ENCODE measurements at places on chromosomes 13 and 19.

DNA sequence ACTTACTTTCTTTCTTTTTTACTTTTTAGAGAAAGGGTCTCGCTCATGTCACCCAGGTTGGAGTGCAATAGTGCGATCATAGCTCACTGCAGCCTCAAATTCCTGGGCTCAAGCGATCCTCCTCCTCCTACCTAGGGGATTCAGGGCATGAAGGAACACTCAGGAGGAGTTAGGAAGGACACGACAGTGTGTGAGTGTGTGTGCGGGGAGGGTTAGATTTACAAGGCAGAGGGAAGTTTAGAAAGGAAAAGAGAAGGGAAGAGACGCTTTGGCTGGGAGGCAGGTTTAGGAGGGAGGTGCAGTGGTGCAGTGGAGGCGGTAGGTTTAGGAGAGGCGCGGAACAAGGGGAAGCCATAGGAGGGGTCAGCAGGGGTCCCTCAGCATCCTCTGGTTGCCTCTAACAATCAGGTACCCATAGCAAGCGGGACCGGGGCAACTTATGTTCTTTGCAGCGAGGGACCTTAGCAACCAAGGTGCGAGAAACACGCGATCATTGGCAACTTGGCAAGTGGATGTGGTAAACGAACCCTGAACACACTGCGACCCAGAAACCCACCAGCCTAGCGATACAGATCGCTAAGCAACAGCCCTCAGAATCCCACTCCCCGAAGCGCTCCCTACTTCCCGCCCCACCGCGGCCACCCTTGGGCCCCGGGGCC, 501 bp downstream of the SIRT2 start:
- DNase-seq, result no peak

DNA sequence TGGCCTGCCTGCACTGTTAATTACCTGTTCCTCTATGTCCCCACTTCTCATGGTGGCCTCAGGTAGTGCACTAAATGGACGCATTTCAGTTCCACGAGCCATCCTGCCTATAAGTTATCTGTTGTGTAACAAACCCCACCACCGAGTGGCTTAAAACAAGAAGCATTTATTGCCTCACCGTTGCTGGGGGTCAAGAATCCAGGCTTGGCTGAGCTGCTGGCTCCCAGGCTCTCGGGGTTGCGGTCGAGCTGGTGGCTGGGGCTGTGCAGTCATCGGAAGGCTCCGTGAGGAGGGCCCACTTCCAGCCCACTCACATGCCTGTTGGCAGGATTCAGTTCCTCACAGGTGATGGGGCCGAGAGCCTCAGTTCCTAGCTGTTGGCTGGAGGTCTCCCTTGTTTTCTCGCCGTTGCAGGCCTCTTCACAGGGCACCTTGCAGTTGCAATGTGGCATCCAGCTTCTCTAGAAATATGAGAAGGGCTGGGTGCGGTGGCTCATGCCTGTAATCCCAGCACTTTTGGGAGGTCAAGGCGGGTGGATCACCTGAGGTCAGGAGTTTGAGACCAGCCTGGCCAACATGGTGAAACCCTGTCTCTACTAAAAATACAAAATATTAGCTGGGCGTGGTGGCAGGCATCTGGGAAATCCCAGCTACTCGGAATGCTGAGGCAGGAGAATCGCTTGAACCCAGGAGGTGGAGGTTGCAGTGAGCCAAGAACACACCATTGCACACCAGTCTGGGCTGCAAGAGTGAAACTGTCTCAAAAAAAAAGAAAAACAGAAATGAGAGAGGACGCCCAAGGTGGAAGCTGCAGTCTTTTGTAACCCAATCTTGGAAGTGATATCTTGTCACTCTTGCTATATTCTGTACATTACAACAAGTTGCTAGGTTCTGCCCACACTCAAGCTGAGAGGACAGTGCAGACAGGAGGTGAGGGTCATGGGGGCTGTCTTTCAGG, 6.5 kb upstream of the PTOV1 start:
- no peak for DNase-seq

GRCh38 chr13:42028113-42028799, 20.2 kb upstream of the DGKH start:
- no peak for DNase-seq

- DNase-seq, result no peak
Measured at GRCh38 chr13:50584856-50585580, 258.5 kb downstream of the DLEU7 start.

GRCh38 chr19:8212916-8213315, 3.7 kb downstream of the CERS4 start:
- no peak for DNase-seq

All from stimulated activated CD4-positive, alpha-beta T cell treated with anti-CD3 and anti-CD28 coated beads, Interleukin-2, amount 100 ng/mL, for 48 hours (primary cell).